Stimulated activated CD4-positive, alpha-beta T cell treated with anti-CD3 and anti-CD28 coated beads, Interleukin-2, amount 100 ng/mL, for 24 hours (primary cell): ENCODE measurements at places on chromosomes 1 and 21.
A peak's percentile ranks its signal among the peaks of the same experiment; 100 is the strongest.

DNA sequence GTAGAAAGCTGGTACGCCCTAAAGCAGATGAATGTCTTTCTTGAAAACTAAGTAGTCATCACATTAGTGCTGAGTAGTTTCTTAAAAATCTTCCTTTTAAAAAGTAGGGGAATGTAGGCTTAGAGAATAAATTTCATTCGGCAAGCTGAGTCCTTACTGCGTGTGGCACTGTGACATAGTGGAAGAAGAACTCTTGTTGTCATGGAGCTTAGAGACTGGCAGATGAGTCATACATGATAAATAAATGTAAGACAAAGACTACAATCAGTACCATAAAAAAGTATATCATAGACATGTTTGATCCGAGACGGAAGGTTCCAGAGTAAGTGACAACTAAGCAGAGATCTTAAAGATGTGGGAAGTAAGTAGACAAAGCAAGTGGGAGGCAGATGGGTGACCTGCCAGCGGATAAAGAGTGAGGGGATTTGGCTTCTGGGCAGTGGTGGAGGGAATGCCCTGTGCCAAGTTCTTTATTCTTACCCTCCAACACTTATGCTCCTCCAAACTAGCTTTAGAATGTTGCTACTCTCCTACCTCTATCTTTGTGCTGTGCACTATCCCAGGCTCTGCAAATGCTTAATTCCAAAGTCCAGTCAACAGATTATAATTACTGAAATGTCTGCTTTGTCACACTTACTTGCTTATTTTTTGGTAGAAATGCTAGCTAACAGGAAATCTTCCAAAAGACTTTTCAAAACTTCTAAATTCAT is 608.5 kb upstream of the USP24 start:
- DNase-seq: no peak

- no peak for DNase-seq
Observed at GRCh38 chr1:152519851-152520250, 5.6 kb downstream of the CRCT1 start.

GRCh38 chr1:85577419-85578320 is 2.9 kb upstream of the CCN1 start:
- DNase-seq: no peak

- DNase-seq: no peak
Observed at GRCh38 chr1:218341325-218341724, 3.8 kb upstream of the TGFB2 start.

- DNase-seq: no peak
Observed at GRCh38 chr1:164602480-164603093, 43.6 kb downstream of the PBX1 start.

DNA sequence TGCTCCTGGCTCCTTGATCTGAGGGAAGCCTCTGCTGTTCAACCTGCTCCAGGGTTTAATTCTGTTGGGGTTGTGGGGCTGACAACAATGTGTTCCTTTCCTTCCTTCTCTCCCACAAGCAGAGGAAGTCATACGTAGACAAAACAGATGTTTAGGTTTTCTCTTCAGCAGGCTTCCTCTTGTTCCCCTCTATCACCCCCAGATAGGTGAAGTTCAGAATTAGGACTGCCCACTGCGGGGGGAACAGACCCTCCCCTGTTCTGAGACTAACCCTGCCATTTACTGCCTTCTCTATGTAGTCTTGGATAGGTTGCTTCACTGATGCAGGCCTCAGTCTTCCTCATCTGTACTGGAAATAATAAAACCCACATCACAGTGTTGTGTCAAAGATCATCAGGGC is 30.0 kb upstream of the NRDC start:
- no peak for DNase-seq

DNA sequence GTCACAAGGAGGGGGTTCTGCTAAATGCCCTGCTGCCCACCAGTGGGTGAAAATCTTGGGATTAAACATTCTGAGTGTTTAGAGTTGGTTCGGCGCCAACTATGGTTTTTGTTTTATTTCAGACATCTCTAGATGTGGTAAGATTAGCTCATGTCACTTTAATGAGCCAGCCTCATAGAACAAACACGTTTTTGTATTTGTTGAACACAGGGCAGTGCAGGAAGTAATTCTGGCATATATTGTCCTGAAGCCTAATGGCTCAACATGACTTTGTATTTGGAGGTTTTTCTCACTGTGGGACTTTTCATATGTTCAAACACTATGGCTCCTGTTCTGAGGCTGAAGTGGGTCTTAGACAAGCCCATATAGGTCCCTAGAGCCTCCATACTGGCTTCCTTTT is 107.8 kb downstream of the NGF start:
- DNase-seq: no peak

DNA sequence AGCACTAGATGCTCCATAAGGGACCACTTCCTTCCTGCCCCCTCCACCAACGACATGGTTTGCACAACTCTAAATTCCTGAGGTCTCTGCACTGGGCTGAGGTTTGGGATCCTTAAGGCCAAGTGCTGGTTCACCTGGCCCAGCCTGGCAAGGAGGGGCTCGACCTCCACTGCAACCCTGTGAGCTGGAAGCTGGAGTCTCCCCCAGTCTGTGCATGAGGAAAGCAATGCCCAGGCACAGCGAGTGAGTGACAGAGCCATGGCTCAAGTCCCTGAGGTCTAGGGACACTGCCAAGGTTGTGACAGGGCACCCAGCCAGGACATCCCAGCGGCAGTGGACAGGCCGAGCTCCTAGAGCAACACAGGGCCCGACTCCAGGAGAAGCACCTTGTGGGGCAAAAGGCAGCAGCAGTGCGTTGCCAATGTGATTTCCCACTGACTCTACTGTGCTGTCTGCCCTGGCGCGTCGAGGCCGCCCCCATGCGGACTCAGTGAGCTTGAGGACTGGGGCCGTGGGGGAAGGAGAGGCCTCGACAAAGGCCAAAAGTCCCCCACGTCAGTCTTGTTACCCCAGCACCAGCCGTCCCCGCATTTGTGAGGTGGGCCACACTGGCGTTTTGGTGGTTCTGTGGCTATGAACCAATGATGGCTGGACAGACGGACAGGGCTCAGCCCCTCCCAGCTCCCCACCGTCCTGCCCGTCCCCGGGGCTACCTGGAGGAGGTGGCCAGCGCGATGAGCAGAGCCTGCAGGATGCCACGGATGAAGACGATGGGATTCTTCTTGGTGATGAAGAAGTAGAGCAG is 30.0 kb downstream of the PODN start:
- no peak for DNase-seq

- no peak for DNase-seq
Observed at GRCh38 chr1:27581823-27582243, 22.1 kb downstream of the AHDC1 start.

GRCh38 chr1:15248216-15248615 is 1.2 kb downstream of the FHAD1 start:
- DNase-seq: no peak

DNA sequence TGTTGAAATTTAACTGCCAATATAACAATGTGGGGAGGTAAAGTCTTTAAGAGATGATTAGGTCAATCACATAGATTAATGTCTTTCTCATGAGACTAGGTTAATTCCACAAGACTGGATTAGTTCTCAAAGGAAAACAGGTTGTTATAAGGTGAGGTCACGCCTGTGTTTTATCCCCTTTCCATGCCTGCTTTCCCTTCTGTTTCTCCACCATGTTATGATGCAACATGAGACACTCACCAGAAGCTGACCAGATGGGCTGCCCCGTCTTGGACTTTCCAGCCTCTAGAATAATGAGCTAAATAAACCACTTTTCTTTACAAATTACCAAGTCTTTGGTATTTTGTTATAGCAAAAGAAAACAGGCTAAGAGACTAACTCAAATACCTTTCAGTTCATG is 70.8 kb downstream of the DDAH1 start:
- no peak for DNase-seq

GRCh38 chr1:183493540-183494245 is 21.4 kb downstream of the SMG7 start:
- DNase-seq: no peak

GRCh38 chr1:23896491-23896890 is 16.7 kb downstream of the CNR2 start:
- DNase-seq: no peak

GRCh38 chr1:238950784-238951183 is 435.6 kb upstream of the CHRM3 start:
- no peak for DNase-seq

DNA sequence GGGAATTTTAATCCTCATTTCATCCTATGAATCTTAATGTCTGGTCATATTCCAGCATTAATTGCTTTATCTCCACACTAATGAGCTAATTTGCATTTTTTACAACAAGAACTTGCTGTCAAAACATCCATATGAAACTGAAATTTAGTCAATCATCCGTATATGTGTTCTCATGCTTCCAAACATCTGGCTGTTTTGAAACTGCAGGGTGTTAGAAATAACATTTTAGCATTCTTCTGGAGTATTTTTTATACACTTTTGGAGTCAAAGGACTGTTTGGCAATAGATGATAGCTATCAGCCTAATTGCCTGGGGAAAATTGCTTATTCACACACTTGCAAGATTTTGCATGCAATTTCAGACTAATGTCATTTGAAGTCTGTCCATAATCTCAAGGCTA is 1639.3 kb downstream of the KCNT2 start:
- no peak for DNase-seq

GRCh38 chr1:160030657-160031364 is 979 bp downstream of the PIGM start:
- no peak for DNase-seq

GRCh38 chr21:34344584-34344983 is 19.2 kb upstream of the KCNE2 start:
- DNase-seq: no peak

DNA sequence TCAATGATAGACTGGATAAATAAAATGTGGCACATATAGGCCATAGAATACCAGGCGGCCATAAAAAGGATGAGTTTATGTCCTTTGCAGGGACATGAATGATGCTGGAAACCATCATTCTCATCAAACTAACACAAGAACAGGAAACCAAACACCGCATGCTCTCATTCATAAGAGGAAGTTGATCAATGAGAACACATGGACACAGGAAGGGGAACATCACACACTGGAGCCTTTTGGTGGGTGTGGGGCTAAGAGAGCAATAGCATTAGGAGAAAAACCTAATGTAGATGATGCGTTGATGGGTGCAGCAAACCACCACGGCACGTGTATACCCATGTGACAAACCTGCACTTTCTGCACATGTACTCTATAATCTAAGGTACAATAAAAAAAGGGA is 883.4 kb upstream of the PRMT6 start:
- no peak for DNase-seq

DNA sequence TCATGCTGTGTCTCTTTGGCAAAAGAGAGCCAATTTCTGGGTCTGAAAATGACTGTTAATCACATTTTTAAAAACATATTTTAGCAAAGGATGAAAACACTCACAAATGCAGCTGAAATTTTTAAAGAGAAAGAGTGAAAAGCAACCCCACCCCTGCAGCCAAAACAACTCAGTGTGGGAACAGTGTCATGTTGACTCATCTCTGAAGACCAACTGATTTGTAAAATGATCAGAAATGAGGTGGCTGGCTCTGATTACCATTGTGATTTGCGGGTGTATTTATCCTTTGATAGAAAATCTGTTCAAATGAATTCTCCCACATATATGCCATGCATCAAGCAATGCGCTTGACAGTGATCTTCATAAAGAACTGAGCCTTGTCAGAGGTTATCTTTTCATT is 287.0 kb upstream of the ESRRG start:
- DNase-seq: no peak

DNA sequence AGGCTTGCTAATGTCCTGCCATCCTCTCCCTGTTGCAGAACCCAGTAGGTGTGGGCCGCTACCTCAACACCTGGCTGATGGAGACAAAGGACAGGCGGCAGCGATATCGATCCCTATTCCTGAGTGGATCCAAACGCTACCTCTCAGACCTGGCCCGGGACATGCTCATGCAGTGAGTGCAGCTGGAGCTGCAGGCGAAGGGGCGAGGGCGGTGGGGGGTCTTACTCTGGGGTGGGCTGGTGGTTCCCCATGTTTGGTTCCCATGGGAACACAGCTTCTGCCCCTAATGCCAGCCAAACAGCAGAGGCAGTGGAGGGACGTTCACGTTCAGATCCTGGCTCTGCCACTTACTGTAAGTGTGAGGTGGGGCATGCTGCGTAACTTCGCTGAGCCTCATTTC is 15.8 kb upstream of the TTC22 start:
- DNase-seq: no peak

GRCh38 chr1:166740668-166741276 is 98.5 kb upstream of the POGK start:
- DNase-seq: no peak

GRCh38 chr1:24929398-24930259 is 447 bp downstream of the RUNX3 start:
- peak; percentile 65 for DNase-seq
